ENCODE measurements at places on chromosomes 3 and 15.

DNA sequence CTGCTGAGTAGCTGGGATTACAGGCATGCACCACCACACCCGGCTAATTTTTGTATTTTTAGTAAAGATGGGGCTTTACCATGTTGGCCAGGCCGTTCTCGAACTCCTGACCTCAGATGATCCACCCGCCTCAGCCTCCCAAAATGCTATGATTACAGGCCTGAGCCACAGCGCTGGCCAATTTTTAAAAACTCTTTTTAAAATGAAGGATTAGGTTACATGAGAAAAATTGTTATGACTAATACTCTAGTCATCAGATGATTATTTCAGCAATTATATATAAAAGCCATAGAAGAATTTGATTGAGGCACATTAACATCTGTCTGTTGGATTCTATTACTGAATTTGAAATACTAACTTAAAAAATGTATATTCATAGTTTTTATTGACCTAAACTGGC is 134.1 kb upstream of the MNS1 start:
- DNase-seq: peak; percentile 42

GRCh38 chr3:16050641-16051467 is 123.6 kb upstream of the GALNT15 start:
- DNase-seq: no peak

DNA sequence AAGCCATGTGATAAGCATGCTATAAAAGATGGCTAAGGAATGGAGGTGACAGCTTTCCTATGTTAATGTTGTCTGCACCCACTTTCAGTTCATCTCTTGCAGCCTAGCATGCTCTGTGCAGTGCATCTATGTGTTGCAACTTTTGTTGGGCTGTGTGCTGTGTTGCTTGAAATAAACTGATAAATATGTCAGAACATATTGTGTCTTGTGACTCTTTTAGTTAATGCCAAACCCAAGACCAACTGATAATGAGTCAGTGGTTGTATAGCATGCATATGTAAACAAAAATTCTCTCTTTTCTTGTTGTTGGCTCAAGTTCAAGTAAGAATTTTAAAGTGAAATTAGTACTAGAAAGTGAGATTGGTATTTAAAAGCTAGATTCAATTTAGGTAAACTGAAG is 37.0 kb upstream of the SCN10A start:
- no peak for DNase-seq

- DNase-seq: no peak
These were observed 149.0 kb downstream of the USP13 start for GRCh38 chr3:179801856-179802255.

- no peak for DNase-seq
These were observed 2.8 kb downstream of the NR2E3 start for GRCh38 chr15:71812966-71813722.

DNA sequence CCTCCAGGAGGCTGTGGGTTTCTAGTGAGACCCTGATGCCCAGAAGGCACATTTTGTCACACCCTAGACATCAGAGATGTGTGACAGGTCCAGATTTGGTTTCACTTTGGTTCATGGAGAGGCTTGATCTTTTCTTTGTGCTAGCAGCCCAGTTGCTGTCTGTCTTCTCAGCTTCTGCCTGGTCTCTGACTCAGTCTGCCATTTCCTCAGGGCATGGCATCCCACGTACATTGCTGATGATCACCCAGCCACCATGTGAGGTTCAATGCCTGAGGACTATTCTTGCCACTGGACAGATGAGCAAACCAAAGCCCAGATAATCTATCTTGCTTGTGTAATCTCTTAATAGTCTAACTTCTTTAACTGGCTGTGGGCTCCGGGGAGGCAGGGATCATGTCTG is 144.9 kb upstream of the MRPS22 start:
- no peak for DNase-seq

- no peak for DNase-seq
These were observed 41.9 kb downstream of the FMN1 start for GRCh38 chr15:33152502-33153109.

DNA sequence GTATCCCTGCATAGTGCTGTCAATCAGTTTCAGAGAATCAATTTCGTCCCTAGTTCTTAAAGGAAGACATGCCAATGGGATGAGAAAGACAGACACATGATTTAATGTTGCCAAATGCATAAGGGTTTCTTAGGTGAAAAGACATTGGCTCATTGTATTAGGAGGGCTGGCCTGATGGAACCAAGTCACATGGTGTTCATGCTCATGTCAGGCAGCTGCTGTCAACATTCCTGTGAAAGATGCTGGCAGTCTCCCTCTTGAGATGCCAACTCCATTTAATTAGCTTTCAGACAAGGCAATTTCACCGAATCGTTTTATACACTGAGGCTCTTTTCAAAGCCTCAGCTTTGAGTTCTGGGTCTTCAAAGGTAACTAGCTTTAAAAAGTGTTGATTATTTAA is 16.1 kb upstream of the IL1RAP start:
- DNase-seq: peak; percentile 44

- DNase-seq: peak; percentile 10
These were observed 78.2 kb downstream of the DGKG start for GRCh38 chr3:186283651-186284348.

DNA sequence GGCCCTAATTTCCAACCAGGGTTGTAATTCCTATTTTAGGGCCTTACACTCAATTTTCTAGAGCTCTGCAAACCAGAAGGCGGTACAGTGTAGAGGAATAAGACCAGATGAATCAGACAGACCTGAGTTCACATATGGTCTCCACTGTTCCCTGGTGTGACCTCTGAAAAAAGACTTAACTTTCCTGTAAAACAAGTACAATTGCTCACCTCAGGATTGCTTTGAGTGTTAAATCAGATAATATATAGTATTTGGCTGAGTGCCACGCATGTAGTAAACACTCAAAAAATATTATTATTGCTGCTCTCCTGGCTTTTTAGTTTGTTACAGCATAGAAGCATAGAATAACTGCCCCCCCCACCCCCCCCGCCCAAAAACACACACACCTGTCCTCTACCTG is 51.0 kb upstream of the STT3B start:
- DNase-seq: no peak

DNA sequence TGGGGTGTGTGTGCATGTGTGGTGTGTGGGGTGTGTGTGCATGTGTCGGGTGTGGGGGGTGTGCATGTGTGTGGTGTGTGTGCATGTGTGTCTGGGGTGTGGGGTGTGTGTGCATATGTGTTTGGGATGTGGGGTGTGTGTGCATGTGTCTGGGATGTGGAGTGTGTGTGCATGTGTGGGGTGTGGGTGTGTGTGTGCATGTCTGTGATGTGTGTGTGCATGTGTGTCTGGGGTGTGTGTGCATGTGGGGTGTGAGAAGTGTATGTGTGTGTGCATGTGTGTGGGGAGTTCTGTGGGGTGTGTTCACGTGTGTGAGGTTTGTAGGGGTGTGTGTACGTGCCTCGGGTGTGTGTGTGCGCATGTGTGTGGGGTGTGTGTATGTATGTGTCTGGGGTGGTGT is 6.7 kb upstream of the OCA2 start:
- DNase-seq: no peak

- no peak for DNase-seq
These were observed 142.3 kb upstream of the NUDT16 start for GRCh38 chr3:131239267-131239666.

- peak; percentile 85 for DNase-seq
These were observed 27.4 kb upstream of the HDAC11 start for GRCh38 chr3:13452490-13453335.

GRCh38 chr3:134326760-134327593 is 47.3 kb downstream of the AMOTL2 start:
- DNase-seq: no peak

- DNase-seq: no peak
These were observed 15.6 kb upstream of the FBXW12 start for GRCh38 chr3:48356419-48356818.

GRCh38 chr3:158085358-158085757 is 20.9 kb downstream of the SHOX2 start:
- DNase-seq: no peak

- DNase-seq: no peak
These were observed 254.0 kb downstream of the GABRB3 start for GRCh38 chr15:26518885-26519284.

GRCh38 chr15:42547918-42548248 is 710 bp downstream of the LRRC57 start:
- DNase-seq: no peak

GRCh38 chr15:92843814-92844213 is 56.3 kb upstream of the CHD2 start:
- DNase-seq: no peak

GRCh38 chr3:145333931-145334330 is 827.1 kb downstream of the PLOD2 start:
- no peak for DNase-seq

DNA sequence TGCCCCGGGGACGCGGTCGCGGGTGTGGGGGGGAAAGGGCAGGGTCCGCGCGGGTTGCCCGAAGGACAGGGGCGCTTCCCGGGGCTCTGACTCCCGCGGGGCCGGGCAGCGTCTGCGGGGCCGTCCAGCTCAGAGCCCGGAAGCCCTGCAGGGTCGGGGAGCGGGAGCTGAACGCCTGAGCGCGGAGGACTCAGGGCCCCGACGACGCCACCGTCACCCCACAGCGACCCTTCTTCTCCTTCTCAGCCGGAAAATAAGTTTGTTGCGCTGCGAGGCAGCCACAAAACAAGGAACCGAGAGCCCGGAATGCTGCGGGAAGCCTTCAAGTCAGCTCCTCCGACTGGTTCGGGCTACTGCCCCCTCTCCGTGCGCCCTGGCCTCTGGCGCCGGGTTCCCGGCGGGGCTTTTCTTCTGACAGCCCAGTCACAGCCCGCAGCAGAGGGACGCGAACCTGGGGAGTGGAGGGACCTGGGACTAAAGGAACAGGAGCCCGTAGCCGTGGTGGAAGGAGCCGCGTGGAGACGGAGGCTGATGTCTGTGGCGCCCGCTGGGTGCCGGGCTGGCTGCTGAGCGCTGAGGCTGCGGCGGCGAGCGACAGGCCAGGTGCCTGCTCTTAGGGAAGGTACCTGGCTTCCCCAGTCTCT is 484 bp downstream of the CNTN4 start:
- no peak for DNase-seq

GRCh38 chr3:163159306-163159705 is 1662.7 kb downstream of the OTOL1 start:
- DNase-seq: no peak

DNA sequence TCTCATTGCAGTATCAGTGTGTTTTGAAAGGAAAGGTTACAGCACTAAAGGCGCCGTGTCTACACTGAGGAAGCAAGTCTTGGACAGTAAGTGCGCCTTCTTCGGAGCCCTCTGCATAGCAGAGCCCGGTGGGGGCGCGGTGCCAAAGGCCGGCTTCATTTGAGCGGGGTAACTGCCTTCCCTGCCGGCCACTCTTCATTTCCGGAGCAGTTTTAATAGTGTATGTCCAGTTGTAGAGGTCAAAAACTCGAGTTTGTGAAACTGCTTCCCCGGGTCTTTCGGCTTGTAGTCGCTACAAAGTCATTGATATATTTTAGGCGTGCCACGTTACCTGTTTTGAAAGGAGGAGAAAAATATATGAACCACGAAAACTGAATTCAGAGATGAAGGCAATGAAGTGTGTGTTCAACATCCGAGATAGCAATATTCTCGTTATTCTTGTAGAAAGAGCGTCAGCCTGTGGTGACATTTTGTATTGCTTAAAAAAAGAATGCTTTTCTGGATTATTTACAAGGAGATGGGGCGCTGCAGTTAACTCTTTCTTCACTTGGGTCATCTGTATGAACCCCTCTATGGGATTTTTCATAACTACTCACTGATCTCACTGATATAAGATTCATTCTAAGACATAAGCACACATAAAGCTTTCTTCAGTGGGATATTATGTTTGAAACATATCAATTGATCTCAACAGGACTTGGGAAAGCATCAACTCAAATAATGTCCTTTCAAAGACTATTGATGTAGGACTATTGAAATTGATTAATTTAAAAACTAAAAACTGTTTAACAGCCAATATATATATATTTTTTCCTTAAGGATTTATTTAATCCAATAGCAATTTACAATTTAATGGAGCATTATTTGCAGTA is 3.0 kb downstream of the ALCAM start:
- DNase-seq: peak; percentile 92

GRCh38 chr3:94258851-94259250 is 196.0 kb downstream of the NSUN3 start:
- DNase-seq: no peak

- DNase-seq: no peak
These were observed 491.9 kb downstream of the NTRK3 start for GRCh38 chr15:87764461-87765240.

- DNase-seq: no peak
These were observed 116.0 kb downstream of the XXYLT1 start for GRCh38 chr3:195154793-195155535.

GRCh38 chr3:173652093-173652492 is 254.5 kb downstream of the NLGN1 start:
- no peak for DNase-seq

- DNase-seq: no peak
These were observed 84.4 kb downstream of the OCA2 start for GRCh38 chr15:28014623-28015200.

DNA sequence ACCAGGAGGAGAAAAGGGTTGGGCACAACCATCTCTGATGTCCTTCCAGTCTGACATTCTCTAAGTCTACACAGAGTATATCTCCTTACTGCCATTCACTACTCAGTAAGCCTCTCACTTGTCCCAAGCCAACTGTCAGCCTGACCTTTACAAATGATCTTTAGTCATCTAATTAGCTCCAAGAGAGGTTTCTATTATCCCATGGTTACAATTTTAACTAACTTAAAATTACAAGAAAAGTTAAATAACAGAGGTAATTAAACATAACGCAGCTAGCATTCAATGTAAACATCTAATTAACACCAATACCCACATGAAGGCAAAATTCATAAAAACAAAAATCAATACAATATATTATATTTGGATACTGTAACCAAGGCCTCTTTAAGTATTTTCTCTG is 126.9 kb downstream of the LSAMP start:
- no peak for DNase-seq

GRCh38 chr15:31503758-31504461 is 177.3 kb downstream of the KLF13 start:
- no peak for DNase-seq

GRCh38 chr15:68578980-68579935 is at the start of gene CORO2B:
CORO2B (plus strand) TSS chr15:68578993; CDS start chr15:68579263, 270 bp downstream.
- peak; percentile 70 for DNase-seq

GRCh38 chr3:18481946-18482548 is 56.9 kb upstream of the SATB1 start:
- no peak for DNase-seq

DNA sequence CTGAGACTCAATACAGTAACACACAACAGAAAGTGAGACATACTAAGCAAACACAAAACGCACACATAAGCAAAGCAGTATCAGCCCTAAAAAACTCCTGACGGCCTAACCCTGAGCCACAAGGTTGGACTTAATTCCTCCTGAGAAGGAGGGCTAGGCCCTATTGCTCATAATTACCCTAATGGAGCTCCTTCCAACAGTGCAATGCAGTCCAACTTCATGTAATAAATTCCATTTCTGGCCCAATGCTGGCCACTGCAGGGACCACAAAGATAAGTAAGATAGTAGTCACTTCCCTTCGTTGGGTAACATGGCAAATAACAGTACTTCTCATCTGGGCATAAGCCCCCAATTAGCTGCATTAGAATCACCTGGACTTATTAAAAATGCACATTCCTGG is 4.2 kb downstream of the VPS39 start:
- no peak for DNase-seq

GRCh38 chr3:45508483-45509037 is 86.0 kb upstream of the LIMD1 start:
- no peak for DNase-seq
